ENCODE measurements at places on chromosomes 3 and 15.

GRCh38 chr3:46057716-46058115 is 30.4 kb upstream of the XCR1 start:
- DNase-seq, result no peak

DNA sequence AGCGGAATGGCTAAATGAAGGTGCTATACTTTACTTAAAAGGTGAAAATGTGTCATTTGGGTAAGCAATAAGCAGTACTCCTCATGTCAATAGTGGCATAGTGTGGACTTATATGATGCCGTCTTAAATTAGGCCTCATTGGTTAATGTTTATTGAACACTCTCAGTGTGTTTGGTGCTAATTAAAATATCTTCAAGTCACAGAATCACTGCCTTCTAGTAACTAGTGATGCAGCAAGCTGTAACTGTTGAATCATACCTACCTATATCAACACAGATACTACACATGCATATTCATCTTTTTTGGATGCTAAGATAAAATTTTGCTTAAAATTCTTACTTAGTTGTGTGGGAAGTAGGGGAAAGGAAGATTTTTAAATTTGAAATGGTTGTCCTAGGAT is 30.7 kb downstream of the ARHGAP31 start:
- no peak for DNase-seq

DNA sequence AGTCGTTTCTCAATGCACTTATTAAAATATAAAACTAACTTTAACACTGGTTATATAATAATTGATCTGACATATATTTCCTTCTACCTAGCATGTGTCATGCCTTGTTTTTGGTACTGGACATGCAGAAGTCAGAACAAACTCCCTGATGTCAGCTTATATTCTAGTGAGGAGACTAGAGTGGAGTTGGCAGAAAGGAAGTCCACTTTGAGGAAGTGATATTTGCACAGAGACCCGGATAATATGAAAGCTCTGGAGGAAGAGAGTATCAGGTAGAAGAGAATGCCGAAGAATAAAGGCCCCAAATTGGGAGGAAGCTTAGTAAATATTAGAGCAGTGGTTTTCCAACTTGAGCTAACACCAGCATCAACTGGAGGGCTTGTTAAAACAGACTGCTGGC is 24.6 kb upstream of the ZNF280D start:
- DNase-seq, result no peak

DNA sequence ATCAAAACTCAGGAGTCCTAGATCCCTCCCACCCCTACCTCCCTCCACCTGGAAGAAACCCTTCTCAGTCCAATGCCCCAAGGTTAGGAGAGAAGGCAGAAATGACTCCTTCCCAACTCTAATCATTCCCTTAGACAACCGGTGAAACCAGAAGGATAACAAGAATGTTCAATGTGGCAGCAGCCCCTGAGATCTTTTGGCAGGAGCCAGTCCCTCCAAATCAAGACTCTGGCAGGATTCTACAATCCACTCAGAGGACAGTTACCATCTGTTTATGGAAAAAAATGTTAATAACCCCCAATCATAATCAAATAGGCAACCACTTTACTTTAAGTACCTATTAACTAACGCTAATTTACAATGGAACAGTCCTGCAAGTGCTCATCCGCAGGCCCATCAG is 136.5 kb downstream of the NTRK3 start:
- no peak for DNase-seq

DNA sequence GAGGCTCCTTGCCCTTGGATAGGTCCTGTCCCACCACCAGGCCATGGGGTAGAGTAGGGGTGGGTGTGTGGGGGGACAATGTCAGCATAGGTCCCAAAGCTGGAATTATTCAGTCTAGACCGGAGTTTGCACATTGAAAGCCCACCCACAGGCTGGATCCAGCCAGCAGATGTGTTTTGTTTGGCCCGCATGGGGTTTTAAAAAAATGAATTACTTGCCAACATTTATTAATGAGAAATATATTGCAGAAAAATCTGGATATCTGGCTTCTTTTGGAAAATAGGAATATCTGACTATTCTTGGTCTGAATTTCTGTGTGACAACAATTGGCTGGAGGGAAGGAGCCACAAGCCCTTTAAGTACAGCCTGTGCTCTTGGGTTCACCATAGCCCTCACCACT is 17.3 kb upstream of the LRIG1 start:
- peak; percentile 51 for DNase-seq

- peak; percentile 41 for DNase-seq
These were observed 115.7 kb upstream of the TSPAN3 start for GRCh38 chr15:77186594-77187011.

- no peak for DNase-seq
These were observed 18.4 kb upstream of the KCNMB2 start for GRCh38 chr3:178517665-178518334.

GRCh38 chr3:27752926-27753325 is 30.8 kb upstream of the EOMES start:
- DNase-seq, result no peak

GRCh38 chr3:30639937-30640336 is 33.5 kb downstream of the TGFBR2 start:
- no peak for DNase-seq

DNA sequence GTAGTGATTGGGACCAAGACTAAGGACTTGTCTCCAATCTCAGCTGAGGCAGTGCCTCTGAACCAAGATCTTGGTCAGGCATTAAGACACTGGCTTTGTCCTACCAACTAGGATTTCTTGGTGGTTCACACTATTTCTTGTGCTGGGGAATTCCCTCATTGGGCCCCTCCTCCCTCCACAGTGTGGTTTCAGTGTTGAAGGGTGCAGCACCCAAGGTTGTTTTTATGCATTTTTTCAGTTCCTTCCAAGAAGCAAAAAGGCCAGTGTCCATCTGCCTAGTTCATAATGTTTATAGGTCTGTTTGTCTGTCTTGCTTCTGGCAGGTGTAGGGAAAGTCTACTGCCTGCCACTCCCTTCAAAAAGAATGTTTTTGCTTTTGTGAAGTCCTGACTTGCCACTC is 10.6 kb upstream of the ITPKA start:
- DNase-seq, result no peak

GRCh38 chr3:44835684-44836083 is 26.0 kb upstream of the TMEM42 start:
- DNase-seq, result no peak

- DNase-seq, result no peak
These were observed 177.6 kb downstream of the GOLIM4 start for GRCh38 chr3:167918008-167918596.

DNA sequence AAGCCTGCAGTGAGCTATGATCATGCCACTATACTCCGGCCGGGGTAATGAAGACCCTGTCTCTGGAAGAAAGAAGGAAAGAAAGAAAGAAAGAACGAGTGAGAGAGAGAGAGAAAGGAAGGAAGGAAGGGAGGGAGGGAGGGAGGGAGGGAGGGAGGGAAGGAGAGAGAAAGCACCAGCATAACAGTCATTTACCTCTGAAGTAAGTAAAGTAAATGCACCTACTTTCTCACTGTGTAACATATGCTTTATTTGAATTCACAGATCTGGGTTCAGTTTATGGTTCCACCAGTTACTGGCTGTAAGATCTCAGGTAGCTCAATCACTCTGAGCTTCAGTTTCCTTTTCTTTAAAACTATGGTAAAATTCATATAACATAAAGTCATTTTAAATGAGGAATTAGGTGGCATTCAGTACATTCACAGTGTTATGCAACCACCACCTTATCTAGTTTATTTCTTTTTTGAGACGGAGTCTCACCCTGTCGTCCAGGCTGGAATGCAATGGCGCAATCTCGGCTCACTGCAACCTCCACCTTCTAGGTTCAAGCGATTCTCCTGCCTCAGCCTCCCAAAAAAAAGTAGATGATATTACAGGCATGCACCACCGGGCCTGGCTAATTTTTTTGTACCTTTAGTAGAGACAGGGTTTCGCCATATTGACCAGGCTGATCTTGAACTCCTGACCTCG is 16.1 kb upstream of the RAD54L2 start:
- no peak for DNase-seq

Data from muscle of back (tissue), 13 donors.